ENCODE measurements at places on chromosomes 3 and 15.

GRCh38 chr3:127552038-127552437 lies 38.5 kb downstream of the TPRA1 start:
- DNase-seq = no peak

DNA sequence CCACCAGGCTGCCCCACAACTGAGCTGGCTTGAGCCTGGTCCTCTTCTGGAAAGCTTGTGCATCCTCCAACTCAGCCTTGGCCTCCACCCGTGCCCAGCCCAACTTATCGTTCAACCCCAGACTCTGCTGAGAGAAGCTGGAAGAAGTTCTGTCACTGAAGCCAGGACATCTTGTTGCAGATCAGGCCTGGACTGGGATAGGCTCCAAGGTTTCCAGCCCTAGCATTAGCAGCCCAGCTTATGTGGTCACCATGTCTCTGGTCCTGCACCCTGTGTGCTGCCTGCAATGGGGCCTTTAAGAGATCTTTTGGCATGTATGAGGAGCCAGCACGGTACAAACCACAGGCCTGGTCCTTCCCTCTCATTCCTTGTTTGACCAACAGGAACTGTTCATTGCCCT lies 15.2 kb upstream of the CAMP start:
- no peak for DNase-seq

GRCh38 chr3:16143861-16144447 lies 30.5 kb upstream of the GALNT15 start:
- DNase-seq = no peak

DNA sequence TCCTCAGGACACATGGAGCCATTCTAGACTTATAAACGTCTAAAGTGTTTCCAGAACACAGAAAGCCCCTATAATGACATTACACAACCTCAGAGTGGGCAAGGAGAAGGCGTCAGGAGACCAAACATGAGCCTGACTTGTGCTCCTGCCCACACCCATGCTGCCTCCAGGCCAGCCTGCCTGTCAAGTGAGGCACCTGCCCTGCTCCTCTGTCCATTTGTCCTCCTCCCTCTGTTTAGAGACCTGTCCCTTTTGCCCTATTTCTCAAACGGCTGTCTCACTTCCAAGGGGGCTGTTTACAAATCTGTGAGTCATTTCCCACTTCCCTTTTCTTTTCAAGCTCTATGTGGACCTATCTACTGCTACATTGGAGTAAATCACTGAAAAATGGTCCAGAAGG lies 21.0 kb downstream of the ZDHHC3 start:
- DNase-seq = no peak

DNA sequence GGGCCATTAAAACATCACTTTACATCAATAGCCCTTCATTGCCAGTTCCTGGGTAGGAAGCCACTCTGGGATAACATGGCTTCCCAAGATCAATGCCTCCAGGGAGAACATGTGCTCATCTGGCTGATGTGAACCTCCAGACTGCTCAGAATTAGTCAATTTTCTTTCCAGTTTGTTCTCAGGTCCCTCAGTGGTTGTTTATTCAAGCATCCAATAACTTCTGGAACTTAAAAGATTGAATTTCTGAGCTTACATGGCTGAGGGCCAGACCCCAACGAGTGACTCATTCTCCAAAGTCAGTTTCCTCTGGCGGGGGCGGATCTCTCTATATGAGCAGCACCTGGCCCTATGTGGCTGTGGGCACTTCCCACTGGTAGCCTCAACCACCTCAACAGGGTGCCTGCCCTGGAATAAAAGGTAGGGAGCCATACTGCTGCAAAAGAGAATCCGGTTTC lies 34.0 kb downstream of the LYZL4 start:
- DNase-seq = no peak

- no peak for DNase-seq
Observed at GRCh38 chr15:77974098-77974414, 103.5 kb downstream of the TBC1D2B start.

GRCh38 chr3:5058471-5058951 lies 63.6 kb upstream of the ARL8B start:
- DNase-seq = no peak

- DNase-seq = no peak
Observed at GRCh38 chr3:180320631-180321030, 281.3 kb upstream of the TTC14 start.

Measured in SW 1271 (cell line).